ENCODE measurements at places on chromosomes 12 and 14.

- no peak for DNase-seq
These were observed 63.7 kb downstream of the DNAI7 start for GRCh38 chr12:25131270-25131669.

DNA sequence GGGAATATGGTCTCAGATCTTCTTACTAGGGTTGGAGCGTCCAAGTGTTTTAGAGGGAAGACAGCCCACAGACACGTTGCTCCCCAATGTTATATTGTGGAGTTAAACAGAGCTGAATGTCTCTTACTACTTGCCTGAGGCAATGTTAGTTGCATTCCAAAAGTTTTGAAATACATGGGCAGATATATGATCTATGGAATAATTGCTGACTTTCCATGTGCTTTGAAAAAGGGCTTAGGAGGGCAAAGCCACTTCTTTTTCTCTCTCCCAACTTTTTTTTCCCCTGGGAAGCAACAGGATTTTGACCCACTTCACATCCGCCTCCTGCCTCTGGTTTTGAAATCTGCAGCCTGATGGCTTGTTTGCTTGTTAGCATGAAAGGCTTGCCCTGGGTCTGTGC is 33.7 kb upstream of the PAX9 start:
- no peak for DNase-seq

DNA sequence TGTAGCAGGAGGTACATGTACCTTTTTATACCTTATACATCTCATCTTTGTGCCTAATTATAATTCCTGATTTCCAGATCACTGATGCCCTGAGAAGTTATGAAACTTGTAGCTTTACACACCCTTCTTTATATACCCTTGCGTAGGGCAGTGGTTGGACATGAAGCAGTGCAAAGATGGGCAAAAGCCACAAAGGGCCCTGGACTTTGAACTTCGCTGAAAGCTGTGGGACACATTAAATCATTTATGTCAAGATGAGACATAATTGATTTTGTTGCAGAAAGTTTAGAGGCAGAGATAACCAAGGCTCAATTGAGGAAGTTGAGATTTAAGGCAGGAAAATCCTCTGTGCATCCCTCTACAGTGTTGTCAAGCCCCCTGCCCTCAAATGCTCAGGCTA is 170.0 kb downstream of the SLC2A13 start:
- DNase-seq, result no peak

DNA sequence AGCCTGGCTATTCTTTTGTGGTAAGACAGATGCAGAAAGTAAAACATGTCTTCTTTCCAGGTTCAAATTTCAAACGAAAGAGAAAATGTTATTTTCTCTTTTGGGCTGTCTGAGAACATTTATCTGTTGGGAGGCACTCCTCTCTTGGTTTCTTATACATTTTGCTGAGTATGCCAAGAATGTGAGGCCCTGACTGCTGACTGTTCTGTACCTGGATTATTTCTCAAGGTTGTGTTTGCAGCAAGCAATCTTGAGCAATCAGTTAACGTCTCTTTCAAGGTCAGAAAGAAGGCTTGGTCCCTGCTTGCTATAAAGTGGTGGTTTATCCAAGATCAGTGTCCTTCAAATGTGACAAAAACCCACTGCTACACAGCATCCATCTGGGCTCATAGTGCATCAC is 9.8 kb downstream of the SSTR1 start:
- no peak for DNase-seq

- DNase-seq, result no peak
These were observed 19.0 kb upstream of the OVCH1 start for GRCh38 chr12:29516431-29516875.

DNA sequence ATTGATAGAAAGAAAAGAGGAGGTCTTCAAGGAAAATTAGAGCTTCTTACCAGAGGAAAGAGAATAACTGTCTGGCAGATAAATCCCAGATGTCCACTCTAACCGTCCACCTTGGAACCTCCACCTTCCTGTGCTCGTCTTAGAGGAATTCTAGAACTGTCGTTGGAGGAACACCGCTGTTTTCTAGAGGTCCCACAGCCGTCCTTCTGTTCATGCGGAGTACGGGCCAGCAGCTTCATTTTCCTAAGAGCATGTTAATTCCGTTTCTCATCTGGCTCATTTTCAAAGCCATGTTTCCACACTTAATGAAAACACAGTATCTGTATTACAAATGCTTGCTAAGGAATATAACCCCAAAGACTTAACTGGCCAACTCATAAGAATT is 107.9 kb upstream of the ESRRB start:
- no peak for DNase-seq

DNA sequence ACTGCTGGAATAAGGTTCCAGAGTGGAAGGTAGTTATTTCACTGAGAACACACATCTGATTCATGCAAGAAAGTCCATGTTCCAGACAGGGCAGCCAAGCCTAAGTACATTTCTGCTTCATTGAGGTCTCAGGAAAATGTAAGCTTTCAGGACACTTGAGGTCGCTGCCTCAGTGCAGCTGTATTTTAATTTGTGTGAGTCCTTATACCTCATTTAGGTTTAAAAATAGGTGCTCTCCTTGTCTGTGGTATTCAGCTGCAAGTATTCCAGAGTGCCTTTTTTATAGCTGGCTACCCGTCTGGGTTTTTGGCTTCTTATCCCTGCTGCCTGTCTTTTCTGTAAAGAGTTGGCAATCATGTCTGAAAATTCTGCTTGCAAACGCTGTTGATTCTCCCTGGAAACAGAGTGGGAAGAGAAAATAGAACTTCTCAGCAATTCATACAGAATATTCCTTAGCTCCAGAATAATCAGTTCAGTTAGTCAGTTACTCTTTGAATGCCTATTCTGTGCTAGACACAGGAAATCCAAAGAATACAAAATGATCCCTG is 45.3 kb upstream of the PLBD1 start:
- peak; percentile 52 for DNase-seq

DNA sequence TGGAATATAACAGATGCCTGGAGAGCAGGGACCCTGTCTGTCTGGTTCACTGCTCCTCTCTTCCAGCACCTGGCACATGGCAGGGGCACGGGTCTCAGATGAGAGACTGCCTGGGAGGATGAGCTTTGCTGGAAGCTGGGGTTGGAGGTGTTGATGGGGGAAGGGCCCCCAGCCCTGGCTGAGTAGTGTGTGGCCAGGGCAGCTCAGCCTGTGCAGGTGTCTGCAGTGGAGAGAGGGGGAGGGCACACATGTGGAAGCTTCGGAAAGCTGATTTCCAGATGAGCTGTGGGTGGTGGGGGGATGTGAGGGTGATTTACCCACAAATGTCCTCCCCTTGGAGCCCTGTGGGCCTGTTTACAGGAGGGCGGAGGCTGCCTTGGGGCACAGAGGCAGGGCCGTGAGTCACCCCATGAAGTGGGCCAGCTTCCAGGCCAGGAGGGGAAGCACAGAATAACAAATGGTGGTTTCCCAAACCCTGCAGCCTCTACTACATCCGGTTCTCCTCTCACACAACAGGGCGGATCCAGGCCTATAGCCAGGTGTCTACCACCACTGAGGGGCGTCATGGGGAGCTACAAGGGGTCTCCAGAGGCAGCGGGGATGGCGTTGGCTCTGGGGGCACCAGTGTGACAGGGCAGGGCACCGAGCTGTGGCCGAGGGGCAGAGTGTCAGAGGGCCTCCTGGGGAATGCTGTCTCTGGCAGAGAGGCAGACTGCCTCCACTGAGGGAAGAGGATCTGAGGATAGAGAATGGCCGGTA is 11.0 kb downstream of the KRT7 start:
- DNase-seq, result no peak

GRCh38 chr12:89352492-89353187 is at the start of gene DUSP6:
DUSP6 (minus strand) TSS chr12:89352501; CDS start chr12:89352039, 462 bp downstream.
- DNase-seq, result peak; percentile 63

DNA sequence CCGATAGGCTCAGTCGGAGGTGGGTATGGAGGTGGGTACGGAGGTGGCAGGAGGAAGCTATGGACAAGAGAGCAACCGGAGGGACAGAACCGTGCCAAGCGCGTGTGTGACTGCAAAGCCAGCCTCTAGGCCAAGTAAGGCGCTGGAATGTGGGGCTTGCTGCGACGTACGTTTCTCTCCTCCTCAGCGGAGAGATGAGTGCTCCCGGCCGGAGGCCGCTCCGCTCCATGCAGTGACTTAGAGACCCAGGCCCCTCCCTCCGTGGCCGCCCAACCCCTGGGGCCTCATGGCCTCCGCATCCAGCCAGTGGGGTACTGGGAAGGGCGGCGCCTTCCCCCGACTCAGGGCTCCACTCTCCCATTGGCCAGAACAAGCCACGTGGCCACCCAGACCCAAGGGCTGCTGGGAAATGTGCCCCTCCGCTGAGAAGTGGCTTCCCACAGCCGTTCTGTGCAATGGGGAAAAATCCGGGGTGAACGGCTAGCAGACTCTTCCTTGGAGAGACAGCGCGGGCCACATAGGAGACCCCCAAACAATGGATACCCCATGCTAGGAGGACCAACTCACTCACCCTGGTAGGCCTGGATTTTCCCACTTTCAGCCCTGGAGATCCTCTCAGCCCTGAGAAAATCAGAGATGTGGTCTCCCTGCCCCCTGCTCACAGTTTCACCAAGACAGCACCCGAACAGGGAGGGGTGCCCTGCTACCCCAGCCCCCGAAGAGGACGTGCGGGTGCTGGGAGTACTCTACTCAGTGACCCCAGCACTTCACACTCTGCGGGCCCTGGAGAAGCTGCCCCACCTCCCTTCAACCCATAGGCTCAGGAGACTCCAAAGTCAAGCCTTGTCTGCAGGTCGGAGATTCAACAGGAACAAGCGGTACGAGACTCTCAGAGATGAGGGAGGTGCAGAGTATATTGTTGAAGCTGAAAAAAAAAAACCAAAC is 66.7 kb downstream of the RIMBP2 start:
- no peak for DNase-seq

- no peak for DNase-seq
These were observed 341.0 kb upstream of the TMEM132C start for GRCh38 chr12:127925971-127926370.

DNA sequence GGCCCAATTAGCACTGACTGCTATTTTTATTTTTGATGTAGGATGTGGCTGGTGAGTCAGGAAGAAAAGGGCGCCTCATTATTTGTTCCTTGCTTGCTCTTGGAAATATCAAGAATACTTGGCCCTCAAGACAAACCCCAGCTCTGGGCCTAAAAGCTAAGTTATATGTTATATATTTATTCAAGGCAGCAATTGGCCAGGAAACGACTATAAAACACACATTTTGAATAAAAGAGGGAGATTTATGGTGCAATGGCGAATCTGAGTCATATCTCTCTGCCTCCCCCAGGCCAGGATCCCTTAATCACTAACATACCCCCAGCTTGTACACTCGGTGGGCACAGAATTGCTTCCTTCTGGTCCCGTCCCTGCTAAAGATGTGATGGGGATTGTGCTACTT is 63.3 kb downstream of the TBX5 start:
- no peak for DNase-seq

DNA sequence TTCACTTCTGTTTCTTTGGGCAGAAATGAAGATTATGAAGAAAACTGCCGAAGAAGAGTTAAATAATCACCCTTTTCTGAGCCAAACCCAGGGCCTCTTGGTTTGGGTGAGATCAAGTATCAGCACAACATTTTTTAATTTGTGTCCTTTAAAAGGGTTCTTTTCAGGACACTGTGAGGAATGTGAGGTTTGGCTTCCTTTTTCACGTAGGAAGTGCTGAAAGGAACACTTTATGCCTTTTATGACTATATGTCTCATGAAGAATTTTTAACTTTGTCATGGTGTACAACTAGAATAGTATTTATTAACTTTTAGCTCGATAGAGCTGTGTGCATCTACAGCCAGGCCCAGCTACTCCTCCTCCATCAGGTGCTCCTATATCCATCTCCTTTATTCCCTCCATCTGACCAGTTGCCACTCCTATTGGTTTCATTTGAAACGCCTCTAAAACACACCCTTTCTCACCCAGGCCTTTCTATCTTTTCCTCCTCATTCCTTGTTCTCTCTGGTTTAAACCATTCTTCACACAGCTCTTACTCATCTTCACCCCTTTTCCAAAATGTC is 103.6 kb upstream of the LRIG3 start:
- DNase-seq, result no peak

- no peak for DNase-seq
These were observed 160.4 kb downstream of the AACS start for GRCh38 chr12:125225641-125226040.

- no peak for DNase-seq
These were observed 16.8 kb downstream of the OR4K1 start for GRCh38 chr14:19947413-19948090.

- no peak for DNase-seq
These were observed 29.7 kb upstream of the BICD1 start for GRCh38 chr12:32076941-32077340.

DNA sequence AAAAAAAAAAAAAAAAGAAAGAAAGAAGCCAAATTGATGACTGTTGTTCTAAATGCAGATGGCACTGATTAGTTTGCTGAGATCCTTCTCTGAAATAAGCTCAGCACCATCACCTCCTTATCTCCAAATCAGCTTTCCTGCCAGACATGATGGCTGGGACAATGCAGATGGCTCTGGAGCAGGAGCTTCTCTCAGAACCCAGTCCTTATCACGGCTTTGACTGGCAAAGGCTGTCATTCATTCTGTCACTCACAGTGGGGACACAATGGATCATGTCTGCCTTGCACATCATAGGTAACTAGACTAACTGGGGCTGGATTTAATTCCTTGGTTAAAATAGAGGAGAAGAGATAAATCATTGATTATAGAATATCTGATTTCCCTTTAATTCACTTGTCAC is 146.3 kb downstream of the PDZRN4 start:
- no peak for DNase-seq

- no peak for DNase-seq
These were observed 60.2 kb downstream of the PPP1R12A start for GRCh38 chr12:79874665-79875064.

- no peak for DNase-seq
These were observed 47.8 kb downstream of the PEBP1 start for GRCh38 chr12:118183711-118184110.

DNA sequence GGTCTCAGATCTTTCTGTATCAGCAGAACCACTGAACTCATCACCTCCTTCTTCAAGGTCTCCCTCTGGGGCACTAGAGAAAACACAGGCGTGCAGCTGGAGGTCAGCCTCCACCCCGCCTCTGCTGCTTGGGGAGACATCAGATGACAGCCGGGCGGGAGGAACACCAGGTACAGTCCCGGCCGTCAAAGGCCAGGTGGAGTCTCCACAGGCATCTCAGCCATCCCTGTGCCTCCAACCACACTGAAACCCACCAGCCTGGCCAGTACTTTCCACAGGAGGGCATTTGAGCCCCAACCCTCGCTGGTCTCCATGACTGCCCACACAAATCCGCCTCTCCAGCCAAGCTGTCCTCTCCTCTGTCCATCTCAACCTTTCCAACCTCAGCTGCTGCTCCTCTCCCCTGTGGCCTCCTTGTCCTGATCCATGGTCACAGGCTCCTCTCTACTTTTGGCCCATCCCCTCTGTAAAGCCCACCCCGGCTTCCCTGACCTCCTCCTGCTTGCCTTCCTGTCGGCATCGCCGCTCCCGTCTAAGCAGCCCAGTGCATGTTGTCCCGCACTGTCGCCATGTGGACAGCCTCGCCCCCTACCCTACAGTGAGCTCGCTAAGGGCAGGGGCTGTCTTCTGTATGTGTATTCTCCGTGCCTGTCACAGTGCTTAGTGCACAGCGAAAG is 21.4 kb upstream of the FKBP4 start:
- DNase-seq, result no peak

GRCh38 chr12:69660164-69660863 is 38.8 kb downstream of the BEST3 start:
- no peak for DNase-seq
